Cortex of kidney (tissue), 1 donor: ENCODE measurements at places on chromosomes 16 and 17.

DNA sequence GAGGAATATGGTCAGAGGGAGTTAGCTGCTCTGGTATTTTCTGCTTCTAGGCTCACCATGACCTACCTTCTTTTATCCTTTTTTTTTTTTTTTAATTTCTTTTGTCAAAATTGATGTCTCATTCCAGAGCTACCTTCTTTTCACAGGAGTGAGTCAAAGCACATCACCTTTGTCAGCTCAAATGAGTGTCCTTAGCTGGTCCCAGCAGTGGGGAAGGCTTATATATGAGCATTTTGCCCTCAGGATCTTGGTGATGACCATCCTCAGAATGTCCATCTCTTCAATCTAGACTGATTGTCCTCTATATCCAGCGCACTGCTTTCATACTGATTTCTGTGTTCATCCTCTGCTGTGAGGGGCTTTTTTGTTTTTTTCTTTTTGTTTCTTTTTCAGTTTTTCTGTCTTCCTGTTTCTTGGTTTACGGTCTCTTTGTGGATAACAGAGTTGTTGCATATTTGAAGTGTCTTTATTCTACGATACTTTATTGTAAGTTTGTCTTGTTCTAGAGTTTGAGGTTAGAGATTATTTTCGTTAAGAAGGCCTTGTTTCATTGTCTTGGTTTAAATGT, 24.9 kb downstream of the CBFB start:
- DNase-seq: no peak

GRCh38 chr17:12691173-12691572, 25.5 kb downstream of the MYOCD start:
- no peak for DNase-seq

DNA sequence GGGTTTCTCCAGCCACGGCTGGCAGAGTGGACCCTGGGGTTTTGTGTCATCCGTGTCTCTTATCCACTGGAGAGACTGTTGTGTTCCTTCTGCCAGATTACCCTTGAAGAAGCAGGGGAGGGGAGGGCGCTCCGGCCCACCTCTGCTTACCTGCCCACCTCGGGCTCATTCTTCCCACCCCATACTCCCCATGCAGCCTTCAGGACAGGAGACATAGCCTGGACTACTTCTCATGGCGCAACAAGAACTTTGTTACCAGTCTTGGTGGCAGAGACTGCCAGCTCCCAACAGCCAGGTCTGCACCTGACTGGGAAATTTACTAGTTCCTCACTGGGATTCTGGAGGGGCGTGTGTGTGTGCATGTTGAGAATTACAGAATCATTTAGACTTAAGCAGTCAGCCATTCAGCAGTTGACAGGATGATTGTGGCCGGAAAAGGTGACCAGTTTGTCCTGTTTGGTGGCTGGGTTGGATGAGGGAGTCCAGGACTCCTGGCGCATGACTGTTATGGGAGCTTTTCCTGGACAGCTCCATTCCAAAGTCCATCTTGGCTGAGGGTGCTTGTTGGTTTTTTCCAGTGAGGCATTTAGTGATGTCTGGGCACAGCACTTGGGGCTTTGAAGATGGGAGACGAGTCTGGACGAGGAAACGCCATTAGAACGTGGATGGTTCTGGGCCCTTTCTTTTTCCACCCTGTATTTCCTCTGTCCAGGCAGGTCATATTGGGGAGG, 8.7 kb downstream of the GSE1 start:
- DNase-seq: no peak

GRCh38 chr17:2125013-2125535, 70.2 kb downstream of the HIC1 start:
- DNase-seq: no peak

DNA sequence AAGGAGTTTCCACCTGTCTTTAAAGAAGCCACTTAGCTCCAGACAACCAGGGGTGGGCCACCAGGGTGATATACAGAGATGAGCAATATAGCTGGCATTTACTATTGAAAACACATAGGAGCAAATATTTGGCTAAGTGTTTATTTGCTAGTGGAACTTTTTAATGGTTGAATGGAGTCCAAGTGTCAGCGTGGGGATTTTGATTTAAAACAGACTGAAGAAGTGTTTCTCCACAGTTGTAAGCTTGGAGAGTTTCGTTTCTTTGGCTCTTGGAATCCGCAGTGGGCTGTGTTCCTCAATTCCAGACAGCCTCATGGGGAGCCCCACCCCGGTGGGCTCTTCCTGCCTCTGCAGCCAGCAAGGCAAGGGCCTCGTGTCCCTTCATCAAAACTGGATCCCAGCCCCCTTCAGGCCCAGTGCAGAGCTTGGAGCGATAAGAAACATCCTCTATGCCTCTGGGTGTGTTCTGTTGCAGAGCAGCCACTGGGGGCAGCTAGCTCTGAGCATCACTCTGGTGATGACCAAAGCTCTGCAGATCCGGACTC, 36.1 kb downstream of the NOG start:
- no peak for DNase-seq

- DNase-seq: no peak
Measured at GRCh38 chr16:84740596-84741116, 40.9 kb downstream of the USP10 start.

DNA sequence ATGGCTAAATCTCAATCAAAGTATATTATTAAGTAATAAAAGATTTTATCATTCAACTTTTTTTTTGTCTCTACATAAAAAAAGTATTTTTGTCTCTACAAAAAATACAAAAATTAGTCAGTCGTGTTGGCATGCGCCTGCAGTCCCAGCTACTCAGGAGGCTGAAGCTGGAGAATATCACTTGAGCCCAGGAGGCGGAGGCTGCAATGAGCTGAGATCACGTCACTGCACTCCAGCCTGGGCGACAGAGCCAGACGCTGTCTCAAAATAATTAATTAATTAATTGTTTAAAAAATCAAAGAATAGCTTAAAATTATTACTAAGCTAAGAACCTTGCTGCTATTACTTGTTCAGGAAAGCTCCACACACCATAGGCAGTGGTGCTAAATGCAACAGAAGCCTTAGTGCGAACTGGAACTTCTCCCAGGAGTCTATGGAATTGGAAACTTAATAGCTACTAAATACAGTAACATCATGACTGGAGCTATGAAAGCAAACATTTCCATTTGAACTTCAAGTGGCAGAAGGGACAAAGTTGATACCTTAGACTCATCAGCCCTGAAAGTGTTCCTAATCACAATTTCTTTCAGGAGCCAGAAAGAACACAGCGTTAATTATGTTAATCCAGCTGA, 22.6 kb downstream of the ADCY9 start:
- no peak for DNase-seq

DNA sequence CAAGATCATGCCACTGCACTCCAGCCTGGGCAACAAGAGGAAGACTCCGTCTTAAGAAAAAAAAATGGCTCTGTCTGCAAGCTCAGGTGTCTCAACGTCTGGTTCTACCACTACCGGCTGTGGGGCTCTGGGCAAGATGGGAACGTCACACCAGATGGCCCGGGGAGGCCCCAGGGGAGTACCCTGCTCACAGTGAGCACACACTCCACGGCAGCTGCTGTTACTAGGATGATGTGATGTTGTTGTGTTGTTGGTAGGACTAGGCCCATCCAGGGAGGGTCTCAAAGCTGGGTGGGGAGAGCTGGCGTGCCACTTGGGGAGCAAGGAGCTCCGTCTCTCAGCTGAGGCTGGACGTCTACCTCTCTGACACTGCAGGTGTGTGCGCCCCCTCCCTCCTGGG, 9.4 kb upstream of the NPTX1 start:
- no peak for DNase-seq

- DNase-seq: no peak
Measured at GRCh38 chr17:83008526-83008925, 70.9 kb upstream of the METRNL start.

- no peak for DNase-seq
Measured at GRCh38 chr17:79609673-79610645, 892 bp downstream of the RBFOX3 start.

DNA sequence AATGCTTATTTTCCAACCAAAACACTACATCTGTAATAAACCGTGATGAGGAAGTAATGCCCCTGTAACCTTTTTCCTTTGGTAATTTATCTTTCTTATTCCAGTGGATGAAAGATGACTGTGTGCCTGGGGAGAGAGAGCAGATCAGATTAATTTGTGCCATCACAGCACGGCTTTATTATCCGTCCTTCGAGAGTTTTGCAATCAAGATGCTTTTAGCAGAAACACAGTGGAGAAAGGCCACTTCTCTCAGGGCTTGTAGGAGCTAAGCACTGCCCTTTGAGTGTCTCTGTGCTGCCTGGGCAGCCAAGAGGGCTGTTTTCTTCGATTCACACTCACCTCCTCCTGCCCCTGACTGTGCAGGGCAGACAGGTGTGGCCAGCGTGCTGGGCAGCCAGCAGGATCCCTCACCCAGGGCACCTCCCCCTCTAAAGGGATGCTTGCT, 190.2 kb downstream of the PRKCA start:
- DNase-seq: no peak
